ENCODE measurements at places on chromosomes 6 and 20.

DNA sequence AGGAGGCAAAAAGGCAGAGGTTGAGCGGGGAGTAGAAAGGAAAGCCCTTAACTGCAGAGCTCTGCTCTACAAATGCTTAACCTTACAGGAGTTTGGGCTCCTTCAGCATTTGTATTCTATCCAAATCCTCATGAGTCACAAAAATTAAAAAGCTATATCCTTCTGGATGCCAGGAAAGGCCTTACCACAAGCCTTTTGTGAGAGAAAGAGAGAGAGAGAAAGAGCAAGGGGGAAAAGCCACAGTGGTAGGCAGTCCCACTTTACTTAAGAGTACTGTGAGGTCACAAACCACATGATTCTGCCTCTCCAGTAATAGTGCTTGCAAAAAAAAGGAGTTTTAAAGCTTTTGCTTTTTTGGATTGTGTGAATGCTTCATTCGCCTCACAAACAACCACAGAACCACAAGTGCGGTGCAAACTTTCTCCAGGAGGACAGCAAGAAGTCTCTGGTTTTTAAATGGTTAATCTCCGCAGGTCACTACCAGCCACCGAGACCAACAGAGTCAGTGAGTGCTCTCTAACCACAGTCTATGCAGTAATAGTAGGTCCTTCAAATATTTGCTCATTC, at the start of gene RUNX2:
Gene RUNX2, plus strand, starts transcription at position 375 of the 567 bp plus-strand sequence. CDS start 397 bp downstream, outside the sequence.
- DNase-seq: no peak

- DNase-seq: no peak
These were observed 150.0 kb upstream of the HDDC2 start for GRCh38 chr6:125451750-125452149.

DNA sequence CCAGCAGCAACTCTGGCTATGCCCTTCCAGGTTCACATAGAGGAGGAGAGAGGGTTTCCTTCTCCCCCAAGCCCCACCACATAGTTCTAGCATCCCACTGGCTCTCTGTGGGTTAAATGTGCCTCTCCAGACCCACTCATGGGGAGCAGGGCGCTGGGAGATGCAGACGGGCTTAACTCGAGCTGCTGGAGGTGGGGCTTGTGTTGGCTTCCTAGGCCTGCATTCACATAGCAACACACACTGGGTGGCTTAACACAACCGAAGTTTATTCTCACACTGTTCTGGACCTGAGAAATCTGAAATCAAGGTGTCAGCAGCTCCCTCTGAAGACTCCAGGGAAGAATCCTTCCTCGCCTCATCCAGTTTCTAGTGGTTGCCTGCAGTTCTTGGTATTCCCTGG, 33.6 kb downstream of the SLC2A10 start:
- no peak for DNase-seq

GRCh38 chr6:52594221-52594620, 17.4 kb upstream of the TRAM2 start:
- DNase-seq: no peak

GRCh38 chr20:10115021-10115420, 80.2 kb downstream of the ANKEF1 start:
- DNase-seq: no peak

GRCh38 chr6:151101161-151101815, 138.5 kb upstream of the AKAP12 start:
- DNase-seq: no peak

- no peak for DNase-seq
These were observed 117.9 kb downstream of the JARID2 start for GRCh38 chr6:15363523-15364400.

DNA sequence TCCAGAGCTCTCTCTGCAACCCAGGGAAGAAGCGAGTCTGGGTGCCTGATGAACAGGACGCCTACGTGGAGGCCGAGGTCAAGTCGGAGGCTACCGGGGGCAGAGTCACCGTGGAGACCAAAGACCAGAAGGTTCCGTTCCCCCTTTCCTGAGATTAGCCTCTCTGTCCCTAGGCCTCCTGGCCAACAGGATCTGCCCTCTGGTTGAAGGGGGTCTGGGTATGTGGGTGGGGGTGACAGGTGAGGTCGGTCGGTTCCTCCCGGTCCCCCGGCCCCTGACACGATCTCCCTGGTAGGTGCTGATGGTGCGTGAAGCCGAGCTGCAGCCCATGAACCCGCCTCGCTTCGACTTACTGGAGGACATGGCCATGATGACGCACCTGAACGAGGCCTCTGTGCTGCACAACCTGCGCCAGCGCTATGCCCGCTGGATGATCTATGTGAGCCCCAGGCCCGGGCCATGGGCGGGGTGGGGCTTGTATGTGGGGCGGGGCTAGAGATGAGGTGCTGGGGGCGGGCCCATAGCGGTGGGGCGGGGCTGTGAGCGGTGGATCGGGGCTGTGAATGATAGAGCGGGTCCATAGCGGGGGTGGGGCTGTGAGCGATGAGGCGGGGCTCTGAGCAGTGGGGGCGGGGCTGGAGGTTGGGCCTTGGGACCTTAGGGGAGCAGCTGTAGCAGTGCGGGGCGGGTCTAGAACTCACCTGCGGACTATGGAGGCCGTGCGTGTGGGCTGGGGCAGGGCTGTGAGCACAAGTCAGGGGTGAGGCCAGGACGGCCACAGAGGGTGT, 23.9 kb downstream of the MYH7B start:
- no peak for DNase-seq

DNA sequence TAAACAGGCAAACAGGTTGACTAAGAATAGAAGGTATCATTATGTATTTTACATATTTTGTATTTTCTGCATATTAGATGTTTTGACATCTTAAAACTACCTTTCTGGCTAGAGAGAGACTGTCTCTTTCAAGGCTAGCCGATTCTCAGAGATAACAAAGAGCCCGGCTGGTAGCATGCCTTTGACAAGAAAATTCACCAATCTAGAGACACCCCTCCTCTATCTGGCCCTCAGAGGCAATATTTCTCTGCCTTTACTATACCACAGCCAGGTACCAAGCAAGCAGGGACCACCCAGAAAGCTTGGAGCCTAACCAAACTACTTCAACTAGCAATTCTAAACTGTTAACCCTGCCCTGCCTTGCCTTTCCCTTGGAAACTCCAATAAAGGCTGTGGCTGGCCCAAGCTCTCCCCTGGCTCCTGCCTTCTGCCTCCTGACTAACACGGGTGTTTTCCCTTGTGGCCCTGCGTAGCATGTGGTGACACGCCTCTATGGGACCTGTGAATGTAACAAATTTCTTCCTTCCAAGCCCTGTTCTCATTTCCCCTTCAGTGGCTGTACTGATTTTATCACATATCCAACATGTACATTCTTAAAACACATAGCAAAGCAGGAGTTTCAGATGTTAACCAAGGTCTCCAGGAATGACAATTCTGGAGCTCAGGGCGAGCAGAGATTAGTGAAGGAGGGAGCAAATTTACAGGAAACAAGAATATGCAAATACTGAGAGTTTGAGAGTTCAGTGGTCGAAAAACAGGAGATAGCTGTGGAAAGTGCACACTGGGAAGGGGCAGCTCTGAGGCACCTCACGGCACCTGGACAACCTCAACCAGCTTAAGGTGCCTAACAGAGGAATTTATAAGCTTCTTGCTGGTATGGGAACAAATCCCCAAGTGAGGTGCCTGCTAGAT, 120.8 kb downstream of the BACH2 start:
- DNase-seq: peak; percentile 29

- no peak for DNase-seq
These were observed 159.8 kb upstream of the ARG1 start for GRCh38 chr6:131412960-131413830.

- DNase-seq: no peak
These were observed 694.7 kb downstream of the HTR1B start for GRCh38 chr6:76768556-76768955.

- no peak for DNase-seq
These were observed 69.5 kb downstream of the CSE1L start for GRCh38 chr20:49115564-49115963.

GRCh38 chr20:43305749-43306148, 116.0 kb upstream of the PTPRT start:
- DNase-seq: no peak

DNA sequence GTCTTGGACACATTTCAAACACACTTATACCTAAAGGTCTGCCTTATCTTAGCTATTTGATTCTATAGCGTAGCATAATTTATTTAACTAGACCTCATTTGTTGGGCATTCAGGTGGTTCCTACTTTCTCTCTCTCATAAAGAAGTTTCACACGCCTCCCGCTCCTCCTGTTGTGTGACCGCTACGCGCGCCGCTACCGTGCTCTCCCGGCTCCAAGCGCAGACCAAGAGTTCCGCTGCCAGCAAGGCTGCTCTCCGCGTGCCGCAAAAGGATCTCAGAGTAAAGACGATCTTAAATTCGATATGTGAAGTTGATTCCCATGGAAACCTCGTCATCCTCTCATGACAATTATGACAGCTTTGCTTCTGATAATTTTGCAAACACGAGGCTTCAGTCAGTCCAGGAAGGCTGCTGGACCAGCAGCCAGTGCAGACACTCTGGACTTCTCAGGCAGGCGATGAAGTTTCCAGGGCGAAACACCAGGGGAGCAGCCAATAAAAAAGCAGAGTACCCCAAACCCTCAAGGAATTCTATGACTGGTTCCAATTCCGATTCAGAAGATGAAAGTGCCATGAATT, 20.4 kb downstream of the PRSS16 start:
- no peak for DNase-seq

GRCh38 chr20:40746251-40746650, 57.2 kb upstream of the MAFB start:
- DNase-seq: no peak

GRCh38 chr6:129472239-129472638, 237.7 kb downstream of the ARHGAP18 start:
- DNase-seq: no peak

DNA sequence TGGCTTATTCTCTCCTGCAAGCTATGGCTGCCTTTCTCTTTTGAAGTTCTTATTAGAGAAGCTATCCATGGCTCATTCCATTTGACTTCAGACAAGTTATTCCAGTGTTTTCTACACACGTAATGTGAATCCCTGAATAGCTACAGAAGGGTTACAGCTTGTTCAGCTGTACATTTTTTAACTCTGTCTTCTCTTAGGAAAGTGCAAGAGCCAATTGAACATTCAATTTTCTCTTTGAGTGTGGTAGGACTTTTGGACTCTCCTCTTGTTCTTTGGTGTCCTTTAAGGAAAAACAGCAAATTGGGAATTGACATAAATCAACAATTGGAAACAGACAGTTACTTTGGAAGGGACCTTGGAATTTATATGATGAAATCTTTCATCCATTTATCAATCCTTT, 125.8 kb downstream of the EPM2A start:
- no peak for DNase-seq

- peak; percentile 29 for DNase-seq
These were observed 214.8 kb upstream of the MMS22L start for GRCh38 chr6:97497713-97498331.

DNA sequence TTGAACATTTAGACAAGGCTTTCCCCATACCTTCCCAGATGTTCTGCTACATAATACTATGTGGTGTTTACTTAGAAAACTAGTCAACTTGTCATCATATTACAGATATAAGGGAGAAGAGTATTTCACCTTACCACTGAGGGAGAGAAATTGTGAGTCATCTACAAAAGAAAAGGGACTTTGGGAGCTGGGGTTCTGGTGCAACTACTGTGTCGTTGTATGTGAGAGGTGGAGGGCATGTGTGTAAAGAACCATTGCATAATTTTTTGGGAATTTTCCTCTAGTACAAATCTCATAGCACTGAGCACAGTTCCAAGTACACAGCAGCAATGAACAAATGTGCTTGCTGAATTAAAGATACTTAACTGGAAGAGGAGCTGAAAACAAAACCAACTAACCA, 665.6 kb downstream of the DHX35 start:
- no peak for DNase-seq

GRCh38 chr6:14120546-14120945, 3.0 kb downstream of the CD83 start:
- no peak for DNase-seq

DNA sequence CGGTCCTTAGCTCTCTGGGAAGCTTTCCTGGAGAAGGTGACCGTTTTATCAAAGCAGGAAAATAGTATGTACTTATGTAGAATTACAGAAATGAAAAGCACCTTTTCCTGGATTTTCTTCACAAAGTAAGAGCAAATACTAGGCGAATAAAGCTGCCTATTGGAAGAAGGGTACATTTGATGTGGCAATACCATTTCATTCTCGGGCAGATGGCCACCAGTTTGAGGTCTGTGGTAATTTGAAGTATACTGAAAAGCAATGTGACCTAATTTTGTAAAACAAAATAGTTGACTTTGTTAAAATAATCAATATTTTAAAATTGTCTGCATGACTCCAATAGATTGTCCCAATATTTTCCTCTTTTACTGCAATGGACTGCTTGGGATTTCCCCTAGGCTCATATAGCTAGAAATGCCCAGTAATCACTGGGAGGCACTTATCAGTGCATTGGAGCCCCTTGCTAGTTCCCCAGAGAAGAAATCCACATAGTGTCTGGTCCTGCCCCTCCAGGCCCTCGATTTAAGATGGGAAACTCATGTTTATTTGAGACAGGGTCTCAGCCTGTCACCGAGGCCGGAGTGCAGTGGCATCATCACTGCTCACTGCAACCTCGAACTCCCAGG, 7.4 kb upstream of the UTRN start:
- DNase-seq: no peak

DNA sequence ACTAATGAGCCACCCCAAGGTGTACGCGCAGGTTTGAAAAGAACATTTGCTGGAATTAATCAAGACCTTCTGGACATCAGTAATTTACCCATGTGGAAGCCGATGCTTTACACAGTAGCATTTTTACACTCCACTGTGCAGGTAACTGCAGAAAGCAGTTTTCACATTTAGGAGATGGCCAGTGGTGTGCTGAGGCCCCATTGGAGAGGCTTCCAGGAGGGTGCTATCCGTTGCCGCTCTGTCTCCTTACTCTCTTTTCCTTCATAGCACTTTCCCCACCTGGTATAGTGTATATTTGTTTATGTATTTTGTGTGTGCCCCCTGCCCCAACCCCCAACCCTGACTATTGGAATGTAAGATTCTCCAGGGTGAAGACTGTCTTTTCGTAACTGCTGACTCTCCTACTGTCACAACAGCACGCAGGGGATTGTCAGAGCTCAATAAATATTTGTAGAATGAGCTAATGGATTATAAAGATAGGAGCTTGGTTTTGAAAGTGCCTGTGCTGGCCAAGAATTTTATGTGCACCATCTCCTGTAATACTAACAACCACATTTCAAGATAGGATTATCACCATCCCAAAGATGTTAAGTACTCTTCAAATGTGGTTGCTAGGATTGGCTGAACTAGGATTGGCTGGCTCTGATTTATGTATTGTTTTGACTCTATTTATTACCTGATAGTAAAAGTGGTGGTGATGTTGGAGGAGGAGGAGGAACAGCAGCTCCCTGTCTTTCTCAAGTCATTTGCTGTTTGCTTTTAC, 74.0 kb upstream of the GLP1R start:
- DNase-seq: no peak

GRCh38 chr20:24690408-24690807, 221.0 kb downstream of the SYNDIG1 start:
- DNase-seq: no peak

Measured in stimulated activated CD4-positive, alpha-beta T cell treated with anti-CD3 and anti-CD28 coated beads, Interleukin-1b, Interleukin-23, amount 100 ng/mL, for 1 hour (primary cell).